ENCODE measurements at places on chromosomes 13 and 19.

DNA sequence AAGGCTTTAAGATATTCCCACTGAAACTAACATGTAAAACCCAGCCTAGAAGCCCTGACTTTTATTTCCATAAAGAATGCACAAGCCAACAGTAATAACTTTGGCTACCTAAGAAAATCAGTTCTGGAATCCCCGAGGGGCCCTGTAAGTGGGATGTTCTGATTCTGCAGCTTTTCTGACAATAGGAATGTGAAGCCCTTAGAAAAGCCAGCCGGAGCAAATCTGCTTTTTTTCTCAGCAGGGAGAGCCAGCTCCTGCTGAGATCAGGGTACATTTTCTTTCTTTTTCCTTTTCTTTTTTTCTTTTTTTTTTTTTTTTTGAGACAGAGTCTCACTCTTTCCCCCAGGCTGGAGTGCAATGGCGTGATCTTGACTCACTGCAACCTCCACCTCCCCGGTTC is 8.0 kb upstream of the GARRE1 start:
- DNase-seq, result no peak

GRCh38 chr19:42074513-42075363 is 1.2 kb upstream of the ZNF574 start:
- DNase-seq, result no peak

DNA sequence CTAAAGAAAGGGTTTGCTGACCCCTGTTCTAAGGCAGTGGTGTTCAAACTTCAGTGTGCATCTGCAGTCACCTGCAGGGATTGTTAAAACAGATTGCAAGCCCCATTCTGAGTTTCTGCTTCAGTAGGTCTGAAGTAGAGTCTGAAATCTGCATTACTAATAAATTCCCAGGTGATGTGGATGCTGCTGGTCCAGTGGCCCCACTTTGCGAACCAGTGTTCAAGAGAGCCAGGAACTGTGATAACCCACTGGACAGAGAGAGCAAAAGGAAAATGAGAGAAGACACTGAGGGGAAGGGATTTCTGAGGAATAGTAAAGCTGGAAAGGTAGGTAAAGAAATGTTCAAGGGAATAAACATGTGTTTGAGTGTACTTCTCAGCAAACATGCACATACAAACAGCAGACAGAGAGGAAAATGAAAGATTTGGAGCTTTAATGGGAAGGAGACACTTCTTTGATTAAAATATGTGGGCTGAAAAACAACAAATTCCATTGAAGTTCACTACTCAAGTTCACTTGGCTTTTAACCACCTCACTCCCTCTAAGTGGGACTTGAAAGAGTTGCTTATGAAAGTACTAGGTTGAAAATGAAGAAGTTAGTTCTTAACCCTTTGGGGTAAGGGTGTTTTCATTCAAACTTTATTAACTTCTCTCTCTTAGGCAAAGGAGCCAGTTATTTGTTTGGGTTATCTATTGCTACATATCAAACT is 26.4 kb upstream of the FAM216B start:
- DNase-seq, result no peak

GRCh38 chr13:23752111-23753001 is 136.8 kb downstream of the MIPEP start:
- no peak for DNase-seq

DNA sequence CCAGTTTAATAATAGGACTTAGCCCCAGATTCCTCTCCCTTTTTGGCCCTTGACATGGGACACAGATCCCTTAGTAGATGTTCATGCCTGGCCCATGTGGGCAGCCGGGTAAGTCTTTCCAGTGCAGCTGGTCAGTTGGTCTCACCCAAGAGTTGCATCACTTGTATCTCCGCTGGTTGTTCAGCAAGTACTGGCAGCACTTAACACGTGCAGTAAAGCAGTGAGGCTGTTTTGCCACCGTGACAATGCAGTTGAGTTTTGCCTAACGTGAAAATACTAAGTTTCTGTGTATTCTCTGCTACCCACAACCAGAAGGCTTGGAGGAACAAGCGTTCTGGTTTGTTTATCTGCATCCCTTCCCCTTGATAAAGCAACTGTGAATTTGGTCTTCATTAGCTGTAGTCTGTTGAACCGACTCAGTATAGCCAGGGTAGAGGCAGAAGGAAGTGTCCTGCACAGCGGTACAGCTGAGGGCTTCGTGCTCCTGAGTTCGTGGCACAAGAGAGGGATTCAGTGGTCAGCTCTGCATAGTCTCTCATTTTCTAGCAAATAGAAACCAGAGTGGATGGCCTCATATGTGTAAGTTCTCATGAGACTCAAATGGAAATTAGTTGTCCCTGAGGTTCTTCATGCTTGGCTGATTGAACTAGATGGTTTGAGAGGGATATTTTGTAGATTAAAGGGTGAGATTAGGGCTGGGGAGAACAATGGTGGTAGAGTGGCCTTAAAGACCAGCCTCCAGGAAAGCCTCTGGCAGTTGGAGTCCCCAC is 50.3 kb downstream of the ARHGEF7 start:
- no peak for DNase-seq

- no peak for DNase-seq
Measured at GRCh38 chr19:16496613-16496983, 404 bp downstream of the C19orf44 start.

DNA sequence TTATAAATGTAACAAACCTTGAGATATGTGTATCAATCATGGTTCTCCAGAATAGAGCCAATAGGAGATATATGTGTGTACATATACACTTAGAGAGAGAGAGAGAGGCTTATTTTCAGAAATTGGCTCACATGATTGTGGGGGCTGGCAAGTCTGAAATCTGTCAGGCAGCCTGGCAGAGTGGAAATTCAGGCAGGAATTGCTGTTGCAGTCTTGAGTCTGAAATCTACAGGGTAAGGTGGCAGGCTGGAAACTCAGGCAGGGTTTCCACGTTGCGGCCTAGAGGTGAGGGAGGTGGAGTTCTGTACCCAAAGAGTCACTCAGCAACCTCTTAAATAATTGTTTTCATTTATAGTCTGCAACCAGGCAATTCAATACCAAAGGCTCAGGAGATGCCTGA is 218.4 kb downstream of the B3GLCT start:
- DNase-seq, result no peak

- no peak for DNase-seq
Measured at GRCh38 chr13:109735436-109735966, 50.9 kb downstream of the IRS2 start.

DNA sequence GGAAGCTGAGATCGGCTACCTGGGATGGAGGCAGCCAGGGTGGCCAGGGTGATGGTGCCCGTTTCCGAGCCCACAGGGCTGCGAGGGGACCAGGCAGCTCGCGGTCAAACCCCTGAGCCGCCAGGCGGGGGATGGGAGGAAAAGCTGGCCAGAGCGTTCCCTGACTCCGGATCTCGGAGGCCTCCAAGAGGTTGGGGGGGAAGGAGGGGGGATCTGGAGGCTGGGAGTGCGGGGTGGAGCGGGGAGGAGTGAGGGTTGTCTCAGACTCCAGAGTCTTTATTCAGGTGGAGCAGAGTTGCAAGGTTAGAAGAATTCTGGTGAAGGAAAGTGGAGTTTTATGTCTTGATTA is 1.1 kb downstream of the CACNG7 start:
- DNase-seq, result no peak

- DNase-seq, result no peak
Measured at GRCh38 chr13:51420681-51421490, 31.9 kb downstream of the INTS6 start.

DNA sequence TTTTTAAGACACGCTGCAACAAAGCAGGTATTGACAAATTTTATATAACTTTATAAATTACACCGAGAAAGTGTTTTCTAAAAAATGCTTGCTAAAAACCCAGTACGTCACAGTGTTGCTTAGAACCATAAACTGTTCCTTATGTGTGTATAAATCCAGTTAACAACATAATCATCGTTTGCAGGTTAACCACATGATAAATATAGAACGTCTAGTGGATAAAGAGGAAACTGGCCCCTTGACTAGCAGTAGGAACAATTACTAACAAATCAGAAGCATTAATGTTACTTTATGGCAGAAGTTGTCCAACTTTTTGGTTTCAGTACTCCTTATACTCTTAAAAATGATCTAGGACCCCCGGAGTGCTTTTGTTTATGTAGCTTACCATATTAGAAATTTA is 1.2 kb downstream of the BRCA2 start:
- no peak for DNase-seq

- no peak for DNase-seq
Measured at GRCh38 chr13:75404726-75405125, 77.2 kb downstream of the TBC1D4 start.

GRCh38 chr19:6521718-6522646 is 8.8 kb upstream of the TNFSF9 start:
- no peak for DNase-seq

DNA sequence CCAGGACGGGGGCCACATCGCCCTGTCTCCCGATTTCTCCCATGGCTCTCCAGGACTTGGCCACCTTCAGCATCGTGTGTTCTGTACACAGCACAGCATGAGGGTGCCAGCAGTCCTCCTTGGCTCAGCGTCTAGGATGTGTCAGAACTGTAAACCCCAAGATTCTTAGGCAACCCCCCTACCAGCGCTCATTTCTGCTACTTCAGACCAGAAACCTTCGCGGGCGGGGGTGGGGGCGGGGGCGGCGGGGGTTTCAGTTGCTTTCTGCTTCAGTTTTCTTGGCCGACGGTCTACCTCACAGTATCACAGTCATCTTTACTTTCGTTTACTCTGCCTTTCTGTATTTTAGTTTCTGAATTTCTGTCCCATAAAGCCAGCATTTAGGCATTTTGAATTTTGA is 82.4 kb downstream of the GGACT start:
- peak; percentile 12 for DNase-seq

- DNase-seq, result no peak
Measured at GRCh38 chr13:76929851-76930374, 18.4 kb upstream of the ACOD1 start.

- DNase-seq, result no peak
Measured at GRCh38 chr19:4051175-4052101, 15.3 kb downstream of the ZBTB7A start.

- peak; percentile 97 for DNase-seq
Measured at GRCh38 chr19:38850436-38850975, 720 bp upstream of the HNRNPL start.

GRCh38 chr13:41443969-41444368 is 13.4 kb upstream of the RGCC start:
- DNase-seq, result no peak

GRCh38 chr13:75123428-75123827 is 358.5 kb downstream of the TBC1D4 start:
- no peak for DNase-seq

GRCh38 chr19:5718579-5719273 is 1.2 kb downstream of the LONP1 start:
- DNase-seq, result peak; percentile 36

DNA sequence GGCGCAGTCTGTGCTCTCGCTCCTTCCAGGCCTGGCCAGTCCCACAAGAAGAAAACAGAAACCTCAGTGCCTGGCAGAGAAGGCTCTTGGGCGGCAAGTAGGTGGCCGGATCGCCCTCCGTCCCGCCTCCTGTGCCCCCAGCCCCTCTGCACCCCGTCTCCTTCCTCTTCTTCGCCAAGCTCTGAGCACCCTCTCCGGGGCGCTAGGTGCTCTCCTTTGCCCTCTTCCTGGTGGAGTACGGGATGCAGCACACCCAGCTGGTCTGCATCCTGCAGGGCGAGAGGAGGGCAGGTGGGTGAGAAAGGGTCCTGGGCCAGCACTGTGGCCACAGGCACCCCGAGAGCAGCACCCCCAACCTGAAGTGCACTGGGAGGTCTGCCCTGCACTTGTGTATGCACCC is 17.3 kb downstream of the C13orf46 start:
- no peak for DNase-seq

DNA sequence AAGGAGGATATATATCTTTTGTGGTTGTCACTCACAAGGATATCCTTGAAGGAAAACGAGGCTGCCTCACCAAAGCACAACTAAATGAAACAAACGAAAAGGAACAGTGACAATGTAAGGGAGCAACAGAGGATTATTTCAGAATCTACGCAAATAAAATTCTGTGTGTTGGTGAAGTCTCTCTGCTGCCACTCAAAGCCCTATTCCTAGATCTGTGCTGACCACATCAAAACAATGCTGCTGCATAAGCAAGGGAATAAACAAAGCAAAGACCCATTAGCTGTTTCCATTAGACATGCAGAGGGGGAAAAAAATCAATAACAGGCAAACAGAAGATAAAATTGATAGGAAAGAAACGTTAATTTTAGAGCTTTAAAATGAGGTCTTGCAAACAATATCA is 204.4 kb downstream of the MZT1 start:
- no peak for DNase-seq

DNA sequence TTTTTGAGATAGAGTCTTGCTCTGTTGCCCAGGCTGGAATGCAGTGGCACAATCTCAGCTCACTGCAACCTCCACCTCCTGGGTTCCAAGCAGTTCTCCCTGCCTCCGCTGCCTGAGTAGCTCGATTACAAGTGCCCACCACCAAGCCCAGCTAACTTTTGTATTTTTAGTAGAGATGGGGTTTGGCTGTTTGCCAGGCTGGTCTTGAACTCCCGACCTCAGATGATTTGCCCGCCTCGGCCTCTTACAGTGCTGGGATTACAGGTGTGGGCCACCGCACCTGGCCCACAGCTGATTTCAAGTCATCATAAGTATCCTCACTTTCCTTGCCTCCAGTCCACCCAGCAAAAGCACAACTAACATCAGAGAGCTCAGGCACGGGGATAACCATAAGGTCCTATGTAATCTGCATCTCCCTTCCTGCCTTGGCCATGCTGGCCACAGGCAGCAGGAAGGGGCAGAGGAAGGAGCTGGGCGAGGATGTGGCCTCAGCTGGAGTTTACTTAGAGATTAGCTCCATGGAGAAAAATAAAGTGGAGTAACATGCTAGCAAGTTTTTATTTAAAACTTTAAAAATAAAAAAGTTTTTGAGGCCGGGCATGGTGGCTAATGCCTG is 22.9 kb upstream of the ADGRE1 start:
- DNase-seq, result no peak

DNA sequence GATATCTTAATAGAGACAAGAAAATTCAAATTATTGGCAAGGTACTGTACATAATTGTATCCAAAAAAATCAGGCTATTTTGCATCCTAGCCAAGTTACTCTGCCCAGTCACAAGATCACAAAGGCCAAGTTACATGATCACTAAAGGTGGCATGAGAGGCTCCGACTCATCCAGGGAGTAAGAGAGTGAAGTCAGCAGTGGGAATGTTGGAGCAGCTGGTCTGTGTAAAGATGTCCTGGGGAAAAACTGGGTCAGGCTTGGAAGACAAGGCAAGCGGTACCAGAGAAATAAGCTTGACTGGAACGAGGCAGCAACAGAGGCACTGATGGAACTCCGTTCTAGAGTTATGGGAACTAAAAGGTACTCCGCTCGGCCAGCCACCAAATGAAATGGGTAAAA is 50.2 kb upstream of the PSG2 start:
- DNase-seq, result no peak

DNA sequence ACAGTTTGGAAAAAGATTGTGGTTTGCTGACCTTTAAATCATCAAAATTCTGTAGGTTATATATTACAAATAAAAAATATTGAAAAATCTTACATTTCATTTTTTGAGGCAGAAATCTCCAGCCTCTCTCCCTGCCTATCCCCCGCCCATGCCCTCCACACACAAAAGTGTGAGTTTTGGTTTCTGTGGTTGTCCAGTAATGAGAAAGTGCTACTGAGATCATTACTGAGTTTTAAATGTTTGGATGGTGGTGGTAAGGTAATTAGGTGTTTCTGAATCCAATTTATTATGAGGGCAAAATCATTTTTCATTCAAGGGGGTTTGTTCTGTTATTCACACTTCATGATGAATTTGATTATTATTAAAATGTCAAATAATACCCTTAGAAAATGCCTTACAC is 448.0 kb upstream of the SLC10A2 start:
- DNase-seq, result no peak

GRCh38 chr13:38697628-38698333 is 10.9 kb downstream of the FREM2 start:
- DNase-seq, result no peak

GRCh38 chr13:41411060-41411459 is 46.3 kb upstream of the RGCC start:
- no peak for DNase-seq

All from activated T-cell treated with anti-CD3 and anti-CD28 coated beads for 4 hours (primary cell).